ENCODE measurements at places on chromosomes 7 and 10.

- DNase-seq = no peak
Measured at GRCh38 chr7:39620486-39620885, 2.9 kb upstream of the RALA start.

- DNase-seq = no peak
Measured at GRCh38 chr10:62063795-62064472, 162.4 kb downstream of the ARID5B start.

DNA sequence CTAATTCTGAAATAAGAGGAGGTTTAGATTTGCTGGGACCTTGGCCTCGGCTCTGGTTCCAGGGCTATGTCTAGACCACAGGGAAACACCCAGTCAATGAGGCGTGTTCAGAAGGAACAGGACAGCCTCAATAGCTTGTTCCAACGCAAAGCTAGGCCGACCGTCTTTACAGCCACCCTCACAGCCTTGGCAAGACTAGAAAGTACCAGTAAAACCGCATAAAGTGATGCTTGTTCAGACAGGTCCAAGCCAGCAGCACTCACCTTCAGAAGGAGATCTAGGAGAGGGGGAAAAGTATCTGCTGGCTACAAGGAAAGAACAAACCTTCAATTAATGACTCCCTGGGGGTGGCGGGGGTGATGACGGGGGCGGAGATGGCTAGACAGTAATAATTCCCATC, 50.1 kb upstream of the LMTK2 start:
- DNase-seq = no peak

DNA sequence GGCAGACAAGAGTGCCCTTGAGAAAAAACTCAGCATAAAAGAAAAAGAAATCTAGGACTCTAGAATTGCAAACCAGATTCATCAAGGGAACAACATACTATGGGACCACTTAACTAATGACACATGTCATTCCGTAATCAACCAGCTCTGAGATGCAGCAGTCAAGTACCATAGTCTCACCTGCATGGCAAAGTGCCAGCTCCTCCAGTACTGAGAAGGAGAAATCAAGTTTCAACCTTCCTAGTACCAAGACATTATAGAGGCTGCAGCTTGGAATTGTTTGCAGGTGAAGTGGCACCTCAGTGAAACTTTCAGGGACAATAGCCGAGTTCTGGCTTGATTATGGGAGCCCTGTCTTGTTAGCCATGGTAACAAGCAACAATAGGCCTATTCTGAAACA, 11.5 kb downstream of the STEAP1 start:
- no peak for DNase-seq

GRCh38 chr10:79393924-79394610, 46.8 kb downstream of the PPIF start:
- DNase-seq = no peak

DNA sequence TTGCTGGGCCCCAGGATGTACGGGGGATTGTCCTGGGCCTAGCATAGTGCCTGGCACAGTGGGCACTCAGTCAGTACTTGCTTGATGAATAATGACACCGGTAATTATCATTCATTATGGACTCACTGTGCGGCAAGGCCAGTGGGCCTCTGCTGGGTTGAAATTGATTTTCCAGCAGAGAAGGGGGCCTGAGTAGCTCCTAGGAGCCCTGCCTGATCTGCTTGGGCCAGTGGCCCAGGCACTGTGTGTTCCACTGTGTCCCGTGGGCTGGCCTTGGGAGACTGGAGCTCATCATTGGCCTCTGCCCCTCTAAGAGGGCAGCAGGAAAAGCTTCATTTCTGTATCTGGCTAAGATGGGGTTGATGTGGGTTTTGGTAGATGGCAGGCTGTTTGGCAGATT, 1.4 kb downstream of the CHST3 start:
- no peak for DNase-seq

- DNase-seq = no peak
Measured at GRCh38 chr10:67086327-67087134, 160.7 kb downstream of the LRRTM3 start.

DNA sequence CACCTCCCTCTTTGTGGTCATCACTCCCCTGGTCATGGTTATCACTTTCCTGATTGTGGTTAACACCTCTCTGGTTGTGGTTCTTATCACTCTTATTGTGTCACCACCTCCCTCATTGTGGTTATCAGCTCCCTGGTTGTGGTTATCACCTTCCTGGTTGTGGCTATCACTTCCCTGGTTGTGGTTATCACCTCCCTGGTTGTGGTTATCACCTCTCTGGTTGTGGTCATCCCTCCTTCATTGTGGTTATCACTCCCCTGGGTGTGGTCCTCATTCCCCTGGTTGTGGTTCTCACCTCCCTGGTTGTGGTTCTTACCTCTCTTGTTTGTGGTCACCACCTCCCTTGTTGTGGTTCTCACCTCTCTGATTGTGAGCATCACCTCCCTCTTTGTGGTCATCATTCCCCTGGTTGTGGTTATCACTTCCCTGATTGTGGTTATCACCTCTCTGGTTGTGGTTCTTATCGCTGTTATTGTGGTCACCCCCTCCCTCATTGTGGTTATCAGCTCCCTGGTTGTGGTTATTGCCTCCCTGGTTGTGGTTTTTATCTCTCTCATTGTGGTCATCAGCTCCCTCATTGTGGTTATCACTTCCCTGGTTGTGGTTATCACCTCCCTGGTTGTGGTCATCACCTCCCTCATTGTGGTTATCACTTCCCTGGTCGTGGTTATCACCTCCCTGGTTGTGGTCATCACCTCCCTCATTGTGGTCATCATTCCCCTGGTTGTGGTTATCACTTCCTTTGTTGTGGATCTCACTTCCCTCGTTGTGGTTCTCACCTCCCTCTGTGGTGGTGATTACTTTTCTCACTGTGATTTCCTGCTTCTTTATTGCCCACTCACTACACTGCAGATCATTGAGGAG, 106.7 kb downstream of the GPR26 start:
- DNase-seq = no peak

DNA sequence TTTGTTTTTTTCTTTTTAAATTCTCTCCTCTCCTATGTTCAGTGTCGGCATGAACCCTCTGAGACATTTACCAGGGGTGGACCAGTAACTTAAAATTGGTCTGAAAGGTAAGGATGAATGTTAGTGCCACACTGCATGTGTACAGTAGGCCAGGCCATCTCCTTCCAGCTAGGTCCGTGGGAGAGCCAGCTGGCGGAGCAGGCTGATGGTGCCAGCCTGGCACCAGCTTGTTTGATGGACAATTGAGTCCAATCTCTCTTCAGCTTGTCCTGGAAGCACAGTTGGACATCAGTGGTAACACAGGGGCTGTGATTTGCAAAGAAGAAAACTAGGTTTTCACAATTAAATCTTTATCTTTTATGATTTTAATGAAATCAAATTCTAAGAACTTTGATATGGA, 136.5 kb downstream of the CNNM2 start:
- DNase-seq = no peak

GRCh38 chr10:4125776-4126175, 340.8 kb upstream of the KLF6 start:
- no peak for DNase-seq

- no peak for DNase-seq
Measured at GRCh38 chr10:8403711-8404371, 349.4 kb downstream of the GATA3 start.

DNA sequence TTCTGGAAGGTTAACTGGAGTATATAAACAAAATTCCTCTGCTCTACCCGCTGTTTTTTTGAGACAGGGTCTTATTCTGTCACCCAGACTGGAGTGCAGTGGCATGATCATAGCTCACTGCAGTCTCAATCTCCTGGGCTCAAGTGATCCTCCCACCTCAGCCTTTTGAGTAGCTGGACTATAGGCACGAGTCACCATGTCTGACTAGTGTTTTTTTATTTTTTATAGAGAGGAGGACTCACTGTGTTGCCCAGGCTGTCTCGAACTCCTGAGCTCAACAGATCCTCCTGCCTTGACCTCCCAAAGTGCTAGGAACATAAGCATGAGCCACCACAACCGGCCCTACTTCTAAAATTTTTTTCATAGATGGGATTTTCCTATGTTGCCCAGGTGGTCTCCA, 2.2 kb downstream of the RAB18 start:
- no peak for DNase-seq

- DNase-seq = no peak
Measured at GRCh38 chr7:17062151-17063044, 180.6 kb upstream of the AGR3 start.

- DNase-seq = no peak
Measured at GRCh38 chr7:73992101-73992562, 35.8 kb upstream of the ELN start.

GRCh38 chr7:42671627-42672026, 240.2 kb downstream of the C7orf25 start:
- no peak for DNase-seq

DNA sequence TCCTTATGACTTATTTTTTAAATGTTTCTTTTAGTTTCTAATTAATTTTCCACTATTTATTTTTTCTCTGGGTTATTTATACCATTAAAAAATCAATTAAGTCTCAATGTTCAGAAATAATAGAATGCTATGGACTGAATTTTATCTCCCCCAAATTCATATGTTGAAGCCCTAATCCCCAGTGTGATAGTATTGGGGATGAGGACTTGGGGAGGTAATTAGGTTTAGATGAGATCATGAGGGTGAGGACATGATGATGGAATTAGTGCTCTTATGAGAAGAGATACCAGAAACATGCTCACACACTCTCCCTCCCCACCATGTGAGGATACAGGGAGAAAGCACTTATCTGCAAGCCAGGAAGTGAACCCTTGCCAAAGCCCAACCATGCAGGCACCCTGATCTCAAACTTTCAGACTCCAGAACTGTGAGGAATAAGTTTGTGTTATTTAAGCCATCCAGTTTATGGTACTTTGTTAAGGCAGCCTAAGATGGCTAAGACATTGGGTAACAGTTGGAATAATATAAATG, 202.6 kb downstream of the MDFIC start:
- no peak for DNase-seq

- no peak for DNase-seq
Measured at GRCh38 chr10:132632091-132632561, 94.5 kb downstream of the INPP5A start.

DNA sequence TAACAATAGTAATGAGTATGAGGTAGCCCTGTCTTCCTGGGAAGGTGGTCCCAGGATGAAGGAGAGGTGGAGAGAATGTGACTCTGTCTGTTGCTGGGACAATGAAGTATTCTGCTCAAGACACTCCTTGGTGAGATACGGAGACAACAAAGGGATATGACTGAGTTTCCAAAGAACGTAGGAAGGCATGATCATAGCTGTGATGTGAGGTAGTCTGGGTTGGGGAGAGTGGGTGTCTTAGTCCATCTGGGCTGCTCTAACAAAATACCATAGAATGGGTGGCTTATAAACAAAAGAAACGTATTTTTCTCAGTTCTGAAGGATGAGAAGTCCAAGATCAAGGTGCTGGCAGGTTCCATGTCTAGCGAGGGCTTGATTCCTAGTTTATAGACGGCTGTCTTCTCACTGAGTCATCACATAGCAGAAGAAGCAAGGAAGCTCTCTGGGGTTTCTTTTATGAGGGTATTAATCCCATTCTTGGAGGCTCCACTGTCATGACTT, 84.9 kb upstream of the RHOBTB1 start:
- no peak for DNase-seq

DNA sequence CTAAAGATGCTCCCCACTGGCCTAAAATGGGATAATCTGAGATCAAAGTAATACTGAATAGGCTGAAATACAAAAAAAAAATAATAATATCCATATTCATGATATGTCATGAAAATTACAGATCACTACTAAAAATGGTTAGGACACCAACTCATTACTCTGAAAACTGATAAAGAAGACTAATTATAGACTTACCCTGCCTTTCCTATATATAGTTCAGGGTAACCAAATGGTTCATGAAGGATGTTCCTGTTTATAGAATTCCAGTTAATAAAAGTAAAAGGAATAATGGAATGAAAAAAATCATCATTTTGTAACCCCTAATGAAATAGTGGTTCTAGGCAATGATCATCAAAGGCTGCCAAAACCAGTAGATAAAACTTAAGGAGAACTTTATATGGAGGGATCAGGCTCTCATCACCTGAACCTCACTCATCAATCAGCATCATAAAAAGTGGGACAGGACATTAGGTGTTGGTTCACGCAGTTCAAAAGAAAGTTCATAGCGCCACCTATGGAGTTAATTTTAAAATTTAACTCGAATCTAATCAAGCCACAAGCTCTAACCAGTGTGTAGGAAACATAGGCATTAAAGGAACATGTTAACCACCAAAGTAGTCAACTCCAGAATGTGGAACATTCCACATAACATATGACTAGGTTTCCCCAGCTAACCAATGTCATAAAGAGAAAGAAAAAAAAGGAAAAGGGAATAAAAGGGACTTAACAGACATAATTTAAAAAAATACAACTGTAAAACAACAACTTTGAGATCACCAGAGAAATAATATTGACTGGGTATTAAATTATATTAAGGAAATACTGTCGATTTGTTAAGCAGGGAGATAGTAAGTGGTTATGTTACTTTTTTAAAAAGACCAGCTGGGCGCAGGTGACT, 35.7 kb downstream of the P4HA1 start:
- DNase-seq = no peak

- DNase-seq = no peak
Measured at GRCh38 chr7:5088906-5089305, 43.2 kb downstream of the RBAK start.
